NCI-H1436 (cell line): ENCODE measurements at places on chromosomes 2 and 18.

DNA sequence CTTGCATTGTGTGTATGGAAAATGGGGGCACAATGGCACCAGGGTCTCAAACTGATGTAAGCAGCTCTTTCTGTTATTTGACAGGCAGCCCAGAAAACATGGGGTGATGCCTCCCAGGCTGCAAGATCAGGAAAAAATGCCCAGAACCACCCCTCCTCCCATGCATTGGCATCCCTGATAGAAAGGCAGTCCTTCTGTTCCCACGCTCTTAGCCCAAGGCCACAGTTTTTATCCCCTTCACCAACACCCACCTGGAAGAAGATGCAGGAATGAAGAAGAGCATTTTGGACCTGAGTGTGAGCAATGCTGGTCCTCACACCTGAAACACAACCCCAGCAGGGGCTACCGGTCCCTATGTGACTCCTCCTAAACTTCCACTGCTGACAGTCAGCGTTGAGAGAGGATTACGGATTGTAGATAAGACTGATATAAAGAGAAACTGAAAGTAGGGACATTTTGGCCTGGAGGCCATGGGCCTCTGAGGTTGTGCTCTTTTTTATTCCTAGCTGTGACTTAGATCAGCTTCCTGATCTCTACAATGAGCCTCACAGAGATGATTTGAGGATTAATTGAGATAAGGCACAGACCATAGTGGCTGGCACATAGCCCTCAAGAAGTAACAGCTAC, 386.0 kb upstream of the ATP5MC3 start:
- DNase-seq, result no peak

DNA sequence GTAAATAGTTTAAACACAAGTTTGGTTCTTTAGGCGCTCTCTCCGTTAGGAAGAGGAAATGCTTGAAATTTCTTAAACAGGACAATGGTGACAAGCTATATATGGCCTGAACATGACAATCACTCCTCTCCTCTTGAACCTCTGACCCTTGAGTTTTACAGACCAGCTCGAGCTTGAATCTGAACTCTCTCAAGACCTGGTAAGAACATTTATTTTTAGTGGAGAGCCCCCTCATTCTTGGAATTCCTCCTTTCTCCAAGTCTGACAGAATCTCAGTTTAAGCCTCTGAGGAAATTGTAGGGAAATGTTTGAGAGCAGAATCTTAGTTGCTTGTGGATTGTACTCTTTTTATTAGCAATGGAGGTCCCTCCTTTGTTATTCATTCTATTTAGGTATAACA, 1293.6 kb upstream of the ZEB2 start:
- no peak for DNase-seq

DNA sequence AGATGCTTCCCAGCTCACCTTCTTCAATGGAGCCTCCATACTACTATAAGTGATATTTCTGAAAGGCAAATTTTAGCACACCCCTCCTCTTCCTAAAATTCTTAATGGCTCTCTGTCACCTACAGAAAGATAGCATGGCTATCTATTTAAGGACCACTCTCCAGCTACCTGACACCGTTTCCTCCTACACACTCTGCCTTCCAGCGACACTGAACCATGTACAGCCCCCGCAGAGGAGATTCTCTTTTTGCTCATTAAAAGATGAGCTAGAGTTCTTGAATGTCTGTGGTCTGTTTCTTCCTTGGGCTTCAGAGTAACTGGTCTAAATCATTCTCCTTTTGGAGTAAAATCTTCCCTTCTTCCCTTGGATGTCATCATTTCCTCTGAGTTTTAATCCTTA, 38.4 kb upstream of the GAREM1 start:
- DNase-seq, result no peak

DNA sequence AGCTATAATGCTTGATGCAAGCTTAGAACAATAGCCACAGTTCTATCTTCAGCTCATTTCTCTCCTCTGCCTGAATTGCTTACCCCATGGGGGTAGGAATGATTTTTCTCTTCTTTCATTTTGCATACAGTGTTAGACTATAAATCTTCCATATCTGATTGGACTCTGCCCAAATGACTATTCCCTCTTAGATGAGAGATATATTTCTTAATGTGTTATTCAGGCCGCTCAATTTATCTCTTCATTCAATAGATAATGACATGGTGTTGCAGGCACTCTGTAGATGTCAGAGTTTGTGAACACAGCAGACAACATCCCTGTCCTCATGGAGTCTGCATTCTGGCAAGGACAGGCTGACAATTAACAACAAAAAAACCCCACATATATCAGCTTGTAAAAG, 443.7 kb upstream of the CELF4 start:
- no peak for DNase-seq

GRCh38 chr18:23719634-23720201, 30.5 kb downstream of the LAMA3 start:
- DNase-seq, result no peak

- DNase-seq, result no peak
These were observed 14.2 kb downstream of the GREB1 start for GRCh38 chr2:11547912-11548497.

- DNase-seq, result no peak
These were observed 127.5 kb upstream of the MMADHC start for GRCh38 chr2:149715005-149715592.

- no peak for DNase-seq
These were observed 436 bp upstream of the ITPRIPL1 start for GRCh38 chr2:96324721-96325040.

DNA sequence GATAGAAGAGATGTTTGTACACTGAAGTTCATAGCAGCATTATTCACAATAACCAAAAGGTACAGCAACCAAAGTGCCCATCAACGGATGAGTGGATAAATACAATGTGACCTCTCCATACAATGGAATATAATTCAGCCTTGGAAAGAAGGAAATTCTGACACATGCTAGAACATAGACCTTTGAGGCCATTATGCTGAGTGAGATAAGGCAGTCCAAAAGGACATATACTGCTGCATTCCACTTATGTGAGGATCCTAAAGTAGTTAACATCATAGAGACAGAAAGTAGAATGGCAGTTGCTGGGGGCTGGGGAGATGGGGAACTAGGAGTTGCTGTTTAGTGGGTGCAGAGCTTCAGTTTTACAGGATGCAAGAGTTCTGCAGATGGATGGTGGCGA, 38.2 kb upstream of the GLI2 start:
- no peak for DNase-seq

DNA sequence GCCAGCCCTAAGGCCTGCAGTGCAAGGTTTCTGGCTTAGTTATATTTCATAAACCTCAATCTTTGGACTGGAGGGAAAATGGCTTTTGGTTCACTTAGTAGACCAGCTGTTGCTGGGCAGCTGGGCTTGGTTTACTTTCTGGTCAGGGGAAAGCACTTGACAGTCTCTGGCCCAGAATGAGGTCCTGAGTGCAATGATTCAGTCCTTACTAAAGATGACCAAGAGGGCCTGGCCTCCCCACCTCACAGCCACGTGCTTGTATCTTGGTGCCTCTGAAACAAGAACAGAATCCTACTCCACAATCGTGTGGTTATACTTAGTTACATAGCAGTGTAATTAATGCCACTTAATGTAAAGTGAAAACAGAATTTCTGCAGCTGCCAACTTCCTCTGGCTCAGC, 325.5 kb upstream of the MEIS1 start:
- no peak for DNase-seq
